H4 (cell line): ENCODE measurements at places on chromosomes 3 and 15. TPM values are rescaled to one million over a fixed set of nuclear protein-coding genes. Genes with fewer than 3 reads are reported as not detected.

- no peak for DNase-seq
Observed at GRCh38 chr3:58009749-58010535, 1.7 kb downstream of the FLNB start.

The GPR176 gene
- 20.4 and 21.5 TPM in 2 replicates for total RNA-seq

DNA sequence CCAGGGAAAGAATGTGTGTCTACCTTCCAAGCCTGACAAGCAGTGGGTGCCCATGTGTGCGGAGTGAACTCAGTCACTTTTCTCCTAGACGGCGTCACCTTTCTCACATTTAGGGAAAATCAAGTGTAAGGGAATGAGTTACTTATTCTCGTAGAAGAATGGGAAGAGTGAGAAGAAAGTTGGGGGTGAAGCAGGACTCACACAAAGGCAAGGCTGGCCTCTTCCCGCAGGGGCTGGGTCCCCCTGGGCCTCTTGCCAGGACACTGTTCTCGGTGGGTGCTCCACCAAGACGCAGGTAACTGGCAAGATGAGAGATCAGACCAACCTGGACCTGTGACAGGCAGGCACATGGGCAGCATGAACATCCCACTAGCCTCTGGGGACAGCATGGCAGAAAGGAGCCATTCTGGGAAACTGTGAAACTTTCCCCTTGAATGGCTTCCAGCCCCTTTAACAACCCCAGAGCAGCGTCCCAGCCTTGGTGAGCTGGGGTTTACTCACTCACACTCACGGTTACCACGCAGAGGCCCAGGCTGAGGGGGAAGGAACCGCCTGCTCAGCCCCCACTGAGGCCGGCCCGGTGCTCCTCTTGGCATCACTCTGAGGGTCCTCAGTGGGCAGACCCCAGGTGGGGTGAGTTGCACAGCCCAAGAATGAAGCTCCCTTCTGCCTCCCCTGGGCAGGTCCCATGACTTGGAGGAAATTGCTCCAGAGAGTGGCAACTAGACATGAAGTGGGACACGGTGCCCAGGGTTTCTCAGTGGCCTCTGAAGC, 15.0 kb upstream of the SRP14 start:
- no peak for DNase-seq

The CISH gene
- 0.23 and 1.3 TPM in 2 replicates for total RNA-seq

The UBP1 gene
- 14.3 and 19.4 TPM in 2 replicates for total RNA-seq

DNA sequence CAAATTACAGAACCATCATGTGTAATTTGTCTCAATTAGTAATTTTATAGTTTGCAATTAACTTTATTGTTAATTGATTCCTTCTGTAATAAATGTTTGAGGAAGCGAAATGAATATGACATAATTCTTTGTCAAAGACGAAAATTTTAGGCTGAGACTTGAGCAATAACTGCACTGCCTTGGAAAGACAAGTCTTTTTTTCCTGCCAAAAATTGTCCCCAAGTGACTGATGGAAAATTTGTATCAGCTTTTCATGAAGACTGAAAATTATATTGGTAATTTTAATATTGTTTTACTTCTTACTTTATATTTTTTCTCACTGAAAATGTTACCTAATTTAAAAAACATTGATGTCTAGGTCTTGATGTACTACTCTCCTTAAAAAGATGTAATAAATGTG, 622.6 kb downstream of the NLGN1 start:
- DNase-seq: no peak

DNA sequence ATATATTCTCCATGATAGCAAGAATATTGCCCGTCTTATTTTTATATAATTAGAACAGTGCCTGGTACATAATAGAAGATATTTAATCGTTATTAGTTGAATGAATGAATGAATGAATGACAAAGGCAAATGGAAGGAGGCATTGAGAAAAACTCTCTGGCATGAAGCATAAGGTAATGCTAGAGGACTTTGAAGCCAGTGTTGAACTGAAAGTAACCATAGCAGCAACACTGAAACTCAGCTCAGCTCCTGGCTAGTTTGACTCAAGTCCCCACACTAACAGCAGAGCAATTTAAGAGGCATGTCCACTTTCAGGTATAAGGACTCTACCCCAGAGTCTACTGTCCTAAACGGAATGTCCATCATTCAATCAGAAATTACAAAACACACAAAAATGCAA, 227.0 kb downstream of the CPNE4 start:
- DNase-seq: no peak

The TEX55 gene
- not detected in 2 replicates for total RNA-seq

The IMPG2 gene
- 0.06 and 0.08 TPM in 2 replicates for total RNA-seq

DNA sequence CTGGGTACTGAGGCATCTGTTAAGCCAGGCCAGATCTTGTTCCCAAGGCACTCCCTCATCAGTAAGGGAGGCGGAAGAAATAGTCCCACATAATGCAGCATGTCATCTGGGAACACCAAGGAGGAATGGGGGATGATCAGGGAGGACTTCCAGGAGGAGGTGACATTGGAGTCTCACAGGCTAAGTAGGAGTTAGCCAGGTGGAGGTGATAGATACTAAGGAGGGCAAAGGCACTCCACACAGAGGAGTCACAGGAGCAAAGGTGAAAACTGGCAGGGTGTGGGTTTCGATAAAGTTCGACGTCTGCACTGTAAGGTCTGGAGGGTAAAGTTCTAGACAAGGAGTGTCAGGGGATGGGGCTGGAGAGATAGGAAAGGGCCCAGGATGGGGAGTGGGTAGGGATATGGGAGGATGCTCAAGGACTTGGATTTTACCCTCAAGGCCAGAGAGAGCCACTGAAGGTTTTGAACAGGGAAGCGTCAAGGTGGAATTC, 6.3 kb downstream of the SLC28A1 start:
- DNase-seq: no peak

The CASR gene
- total RNA-seq: not detected in 2 replicates

The CSPG5 gene
- total RNA-seq: 0.93 and 1.5 TPM in 2 replicates

The GOLGA8N gene
- 0.45 and 0.91 TPM in 2 replicates for total RNA-seq

The RHOV gene
- 0.41 TPM in 1 of 2 replicates, not detected in the other for total RNA-seq

The EPM2AIP1 gene
- 4.3 and 4.5 TPM in 2 replicates for total RNA-seq

The NISCH gene
- total RNA-seq: 7.5 and 13.7 TPM in 2 replicates

- peak; percentile 63 for DNase-seq
Observed at GRCh38 chr3:130276203-130276803, 69.2 kb upstream of the COL6A5 start.

- no peak for DNase-seq
Observed at GRCh38 chr3:26562021-26562768, 60.4 kb upstream of the LRRC3B start.

DNA sequence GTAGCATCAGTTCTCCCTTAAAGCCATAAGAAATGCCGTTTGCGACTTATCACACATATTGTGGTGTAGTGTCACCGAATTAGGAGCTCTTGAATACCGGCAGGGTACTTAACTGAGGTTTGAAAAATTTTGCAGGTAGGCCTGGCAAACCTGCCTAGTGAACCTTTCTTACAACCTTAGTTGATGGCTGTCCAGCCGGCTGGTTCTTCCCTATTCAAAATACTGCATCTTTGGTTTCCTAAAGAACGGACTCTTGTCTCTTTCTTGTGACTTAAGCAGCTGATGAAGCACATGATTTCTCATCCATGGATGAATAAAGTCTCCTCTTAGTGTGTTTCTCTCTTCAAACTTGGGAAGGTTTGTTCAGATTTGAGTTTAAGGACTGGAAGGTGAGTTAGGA, 1.5 kb downstream of the RAB7A start:
- no peak for DNase-seq
